PC-9 (cell line): ENCODE measurements at places on chromosomes 12 and 14. TPM values are rescaled to one million over a fixed set of nuclear protein-coding genes. Genes with fewer than 3 reads are reported as not detected.

The ART4 gene
- not detected in 2 replicates for total RNA-seq

The MAP1LC3B2 gene
- total RNA-seq, result 1.1 and 1.4 TPM in 2 replicates

The RNF10 gene
- total RNA-seq, result 196 and 241 TPM in 2 replicates

The OR6C2 gene
- total RNA-seq, result not detected in 2 replicates

The POTEM gene
- total RNA-seq, result not detected in 2 replicates

The STAB2 gene
- total RNA-seq, result not detected in 2 replicates

DNA sequence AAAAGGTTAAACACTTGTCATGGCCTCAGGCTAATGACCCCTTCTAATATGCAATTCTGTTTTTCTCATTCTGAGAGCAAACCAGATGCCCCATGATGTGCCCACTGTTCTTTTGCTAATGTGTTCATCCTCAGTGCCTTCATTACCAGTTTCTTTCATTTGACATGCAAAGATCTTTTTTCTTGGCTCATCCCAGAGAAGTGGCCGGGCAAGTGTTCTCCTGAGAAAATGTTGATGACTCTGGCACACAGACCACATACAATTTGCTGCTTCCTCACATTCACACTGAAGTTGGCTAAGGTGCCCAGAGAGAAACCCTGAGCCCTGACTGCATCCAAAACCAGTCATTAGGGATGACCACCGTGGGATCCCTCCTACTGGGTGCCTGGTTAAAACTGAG, 833.3 kb downstream of the DIO2 start:
- DNase-seq, result no peak

- no peak for DNase-seq
Measured at GRCh38 chr12:31220061-31220460, 105.9 kb downstream of the SINHCAF start.

DNA sequence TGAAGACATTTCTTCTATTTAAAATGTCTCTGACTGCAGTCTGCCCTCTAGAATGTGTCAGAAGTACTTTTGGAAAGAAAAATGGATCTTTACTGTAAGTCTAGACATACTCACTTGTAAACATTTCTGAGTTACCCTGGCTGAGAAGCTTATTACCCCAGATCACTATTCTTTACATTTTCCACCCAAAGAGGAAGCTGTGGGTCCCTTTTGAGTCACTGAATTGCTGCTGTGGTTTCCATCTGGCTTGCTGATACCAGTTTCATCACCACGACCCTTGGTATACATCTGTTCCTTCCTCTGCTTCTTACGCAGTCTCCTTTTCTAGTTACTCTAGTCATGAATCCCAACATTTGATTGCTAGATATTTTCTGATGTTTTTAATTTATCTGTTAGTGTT, 20.2 kb upstream of the CLEC4D start:
- no peak for DNase-seq

DNA sequence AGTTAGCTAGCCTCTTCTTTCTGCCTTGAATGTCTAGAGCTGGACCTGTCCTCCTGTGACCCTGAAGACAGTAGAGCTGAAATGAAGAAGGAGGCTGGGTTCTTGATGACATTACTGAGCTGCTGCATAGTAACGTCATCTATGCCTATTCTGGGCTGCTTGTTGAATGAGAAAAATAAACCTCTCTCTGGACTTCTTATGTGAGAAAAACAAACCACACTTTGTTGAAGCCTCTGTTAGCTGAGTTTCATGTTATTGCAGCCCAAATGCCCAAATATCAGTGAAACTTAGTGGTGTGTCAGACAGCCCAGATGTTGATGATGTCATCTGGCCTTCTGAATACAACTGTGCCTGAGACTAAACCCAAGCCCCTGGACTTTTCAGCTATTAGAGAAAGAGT, 67.0 kb upstream of the MAX start:
- DNase-seq, result no peak

- no peak for DNase-seq
Measured at GRCh38 chr14:21617614-21618013, 17.1 kb downstream of the OR10G2 start.

- no peak for DNase-seq
Measured at GRCh38 chr12:131965073-131965472, 15.3 kb downstream of the EP400 start.

DNA sequence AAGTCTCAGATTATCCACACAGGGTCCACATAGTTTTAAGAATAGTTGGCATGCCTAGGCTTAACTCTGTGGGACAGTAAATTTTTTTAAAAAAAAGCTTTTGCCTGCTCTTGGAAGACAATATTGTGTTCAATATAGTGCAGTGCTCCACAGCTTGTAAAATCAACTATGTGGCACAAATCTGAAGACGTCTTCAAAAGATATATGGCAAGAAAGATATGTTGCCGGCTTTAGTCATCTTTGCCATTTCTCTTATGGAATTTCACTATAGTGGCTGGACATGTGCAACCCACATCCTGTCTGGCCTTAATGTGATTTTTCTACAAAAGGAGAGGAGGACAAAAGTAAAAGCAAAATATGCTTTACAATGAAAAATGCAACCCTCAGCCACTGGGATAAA, 90.5 kb downstream of the MGST1 start:
- DNase-seq, result no peak

GRCh38 chr12:124673801-124674617, 106.6 kb upstream of the NCOR2 start:
- no peak for DNase-seq

- peak; percentile 91 for DNase-seq
Measured at GRCh38 chr12:53427905-53428594, 4.4 kb downstream of the AMHR2 start.

DNA sequence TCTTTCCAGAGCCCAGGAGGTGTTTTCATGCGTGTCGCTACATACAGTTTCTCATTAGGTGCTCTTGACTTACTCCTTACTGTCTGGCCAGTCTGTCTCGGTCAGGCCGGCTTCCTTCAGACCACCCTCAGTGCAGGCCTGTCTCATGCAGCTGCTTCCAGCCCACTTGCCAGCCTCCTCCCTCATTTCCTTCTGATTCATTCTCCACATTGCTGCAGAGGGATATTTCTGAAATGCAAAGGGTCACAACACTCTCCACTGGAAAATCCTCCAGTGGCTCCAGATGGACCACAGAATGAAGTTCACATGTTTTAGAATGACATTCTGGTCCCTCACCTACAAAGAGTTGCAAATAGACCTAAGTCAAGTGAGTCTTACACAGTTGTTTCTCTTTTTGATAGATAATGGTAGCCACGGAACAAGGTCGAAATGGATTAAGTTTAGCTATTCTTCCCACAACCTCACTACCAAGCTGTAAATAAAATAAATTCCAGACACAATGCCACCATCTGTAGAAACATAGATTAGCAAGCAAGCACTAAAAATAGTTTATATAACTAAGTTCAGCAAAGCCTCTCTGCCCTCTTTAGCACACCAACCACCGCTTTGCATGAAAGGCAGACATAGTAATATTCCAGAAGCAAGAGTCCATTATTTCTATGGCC, 146.9 kb downstream of the ESR2 start:
- no peak for DNase-seq

- DNase-seq, result peak; percentile 45
Measured at GRCh38 chr14:99576304-99576703, 27.7 kb downstream of the CCDC85C start.
